ENCODE measurements at places on chromosomes 7 and 10.

DNA sequence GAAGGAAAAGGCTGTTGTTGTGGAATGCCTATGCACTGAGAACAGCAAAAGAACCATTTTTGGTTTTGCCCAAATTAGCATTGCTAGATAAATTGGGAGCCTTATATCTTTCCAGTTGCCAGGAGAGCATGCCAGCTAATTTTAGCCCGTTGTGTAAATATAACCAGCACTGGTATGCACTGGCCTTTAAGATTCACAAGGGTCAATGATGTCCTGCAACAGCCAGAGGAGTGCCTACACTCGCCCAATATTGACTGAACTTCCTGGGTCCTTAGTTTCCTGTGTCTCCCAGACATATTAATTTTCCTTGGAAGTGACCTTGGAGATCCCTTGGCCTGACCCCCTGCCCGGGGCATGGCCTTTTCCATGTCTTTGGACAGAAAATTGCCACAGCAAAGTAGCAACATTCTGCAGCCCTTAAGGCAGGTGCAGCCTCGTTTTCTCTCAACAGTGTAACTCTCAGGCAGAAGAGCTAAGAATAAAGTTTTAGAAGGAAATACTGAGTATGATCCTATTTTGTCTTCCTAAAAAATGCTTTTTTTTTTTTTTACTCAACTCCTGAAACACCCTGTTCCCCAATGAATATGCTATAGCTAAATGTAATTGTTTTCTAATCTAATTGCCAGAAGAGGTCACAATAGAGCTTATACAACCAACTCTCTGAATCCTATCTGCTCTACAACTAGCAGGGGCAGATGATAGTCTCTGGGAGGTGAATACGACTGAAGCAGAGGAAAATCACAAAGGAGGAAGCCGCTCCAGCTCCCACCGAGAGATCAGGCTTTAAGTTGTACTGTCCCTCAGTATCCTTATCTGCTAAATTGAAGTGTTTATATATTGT, 131.9 kb upstream of the PCGF5 start:
- DNase-seq, result no peak

- DNase-seq, result peak; percentile 16
Observed at GRCh38 chr10:12130237-12130872, 878 bp downstream of the SEC61A2 start.

GRCh38 chr7:2083362-2083761, 149.4 kb downstream of the MAD1L1 start:
- DNase-seq, result no peak

GRCh38 chr7:19969859-19970493, 196.6 kb upstream of the TMEM196 start:
- DNase-seq, result no peak
